ENCODE measurements at places on chromosomes 6 and 20.

- no peak for DNase-seq
Observed at GRCh38 chr6:118558464-118559217, 10.5 kb downstream of the PLN start.

DNA sequence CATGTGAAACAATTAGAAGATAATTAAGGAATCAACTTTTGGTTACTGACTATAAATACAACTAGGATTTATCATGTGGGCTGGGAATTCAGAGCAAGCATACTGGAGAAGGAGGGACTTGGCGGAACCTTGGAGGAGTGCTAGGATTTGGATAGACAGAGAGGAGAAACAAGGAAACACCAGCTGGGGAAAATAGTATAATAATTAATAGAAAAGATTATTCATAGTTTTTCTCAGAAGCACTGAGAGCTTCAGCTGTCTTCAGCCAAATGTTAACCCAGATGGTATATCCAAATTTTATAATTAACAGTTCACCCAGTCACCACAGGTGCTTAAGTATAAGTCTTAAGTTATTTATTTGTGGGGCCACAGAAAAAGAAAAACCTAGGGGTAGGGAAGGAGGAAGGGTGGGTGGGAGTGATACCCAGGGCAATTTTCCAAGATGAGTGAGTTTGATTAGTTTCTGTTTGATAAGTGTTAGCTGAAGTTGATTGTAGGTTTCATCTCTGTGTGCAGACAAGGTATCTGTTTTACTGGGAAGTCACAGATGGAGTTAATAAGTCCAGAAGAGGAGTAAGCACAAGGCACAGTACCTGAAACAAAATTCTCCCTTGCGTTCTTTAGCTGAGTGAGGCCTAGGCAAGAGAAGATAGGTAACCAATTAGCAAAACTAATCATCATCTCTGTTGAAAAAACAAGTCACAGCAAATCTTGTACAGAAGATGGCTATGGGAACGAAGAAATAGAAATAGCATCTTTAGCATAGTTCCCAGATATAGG, 175.5 kb downstream of the TFAP2B start:
- DNase-seq, result no peak

- DNase-seq, result no peak
Observed at GRCh38 chr20:62045118-62045517, 20.6 kb downstream of the TAF4 start.

- no peak for DNase-seq
Observed at GRCh38 chr20:34979366-34980153, 23.9 kb downstream of the MYH7B start.

- DNase-seq, result no peak
Observed at GRCh38 chr6:74057326-74057725, 361.3 kb downstream of the CD109 start.

GRCh38 chr6:84867521-84867920, 103.1 kb upstream of the TBX18 start:
- peak; percentile 31 for DNase-seq

- DNase-seq, result no peak
Observed at GRCh38 chr20:17684077-17684888, 2.2 kb upstream of the RRBP1 start.

DNA sequence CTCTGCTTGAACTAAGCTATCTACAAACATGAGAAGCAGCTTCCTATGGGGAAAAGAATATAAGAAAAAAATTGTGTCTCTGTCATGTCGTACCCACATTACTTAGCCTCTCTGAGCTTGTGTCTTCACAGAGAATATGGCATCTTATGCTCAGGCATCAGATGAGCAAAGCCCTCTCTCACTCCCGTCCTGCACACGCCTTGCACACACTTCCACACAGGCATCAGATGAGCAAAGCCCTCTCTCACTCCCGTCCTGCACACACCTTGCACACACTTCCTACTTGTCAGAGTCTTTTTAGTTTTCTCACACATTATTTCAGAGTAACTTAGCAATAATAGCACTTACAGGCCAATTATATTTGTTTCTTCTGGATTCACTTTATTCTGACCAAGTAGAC, 79.0 kb upstream of the DUSP22 start:
- no peak for DNase-seq

GRCh38 chr20:11248011-11248409, 574.2 kb upstream of the JAG1 start:
- DNase-seq, result no peak

GRCh38 chr20:49286689-49287551, 9.1 kb upstream of the ZNFX1 start:
- DNase-seq, result no peak

DNA sequence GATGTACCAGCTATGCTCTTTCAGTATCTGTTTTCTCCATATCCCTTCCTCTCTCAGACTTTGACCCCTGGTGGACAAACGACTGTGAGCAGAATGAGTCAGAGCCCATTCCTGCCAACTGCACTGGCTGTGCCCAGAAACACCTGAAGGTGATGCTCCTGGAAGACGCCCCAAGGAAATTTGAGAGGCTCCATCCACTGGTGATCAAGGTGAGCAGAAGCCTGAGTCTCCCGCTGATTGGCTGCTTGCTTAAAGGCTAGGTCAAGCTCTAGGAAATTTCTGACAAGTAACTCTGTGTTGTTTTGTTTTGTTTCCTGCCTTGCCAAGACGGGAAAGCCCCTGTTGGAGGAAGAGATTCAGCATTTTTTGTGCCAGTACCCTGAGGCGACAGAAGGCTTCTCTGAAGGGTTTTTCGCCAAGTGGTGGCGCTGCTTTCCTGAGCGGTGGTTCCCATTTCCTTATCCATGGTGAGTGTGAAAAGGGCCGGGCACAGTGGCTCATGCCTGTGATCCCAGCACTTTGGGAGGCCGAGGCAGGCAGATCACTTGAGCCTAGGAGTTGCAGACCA, 28.6 kb downstream of the C6orf89 start:
- no peak for DNase-seq

DNA sequence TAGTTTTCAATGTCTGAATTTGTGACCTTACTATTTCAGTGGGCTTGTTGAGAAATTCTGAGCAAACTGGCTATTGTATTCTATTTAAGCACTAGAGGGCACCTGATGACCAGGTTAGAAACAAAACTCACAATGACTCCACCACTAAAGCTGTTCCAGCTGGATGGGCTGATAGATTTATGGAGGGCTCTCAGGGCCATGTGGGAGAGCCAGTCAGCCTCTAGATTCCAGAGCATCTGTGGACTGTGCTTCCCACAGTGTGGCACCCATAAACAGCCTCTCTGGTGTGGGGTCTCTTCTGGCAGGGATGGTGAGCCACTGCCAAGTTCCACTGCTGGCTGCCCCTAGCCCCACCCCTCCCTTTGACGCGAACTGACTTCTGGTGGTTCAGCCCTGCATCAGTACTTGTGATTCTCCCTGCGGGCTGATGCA, 29.2 kb downstream of the C6orf58 start:
- no peak for DNase-seq

- no peak for DNase-seq
Observed at GRCh38 chr6:125584468-125584939, 164.9 kb upstream of the HEY2 start.

DNA sequence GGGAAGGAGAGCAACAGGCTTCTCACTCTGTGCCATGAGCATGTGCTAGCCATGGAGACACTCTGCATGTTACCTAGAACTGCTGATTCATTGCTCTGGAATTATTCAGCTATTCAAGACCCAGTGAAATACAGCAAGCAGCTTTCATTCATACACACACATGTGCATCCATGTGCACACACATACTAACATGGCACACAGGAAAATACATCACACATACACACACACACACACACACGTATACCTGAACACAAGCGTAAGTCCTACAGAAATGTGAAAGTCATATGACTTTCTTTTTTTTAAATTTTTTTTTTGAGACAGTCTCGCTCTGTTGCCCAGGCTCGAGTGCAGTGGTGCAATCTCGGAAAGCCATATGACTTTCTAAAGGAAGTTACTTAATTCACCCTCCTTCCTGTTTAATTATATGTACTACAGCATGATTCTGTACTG, 108.2 kb upstream of the NFATC2 start:
- DNase-seq, result no peak

DNA sequence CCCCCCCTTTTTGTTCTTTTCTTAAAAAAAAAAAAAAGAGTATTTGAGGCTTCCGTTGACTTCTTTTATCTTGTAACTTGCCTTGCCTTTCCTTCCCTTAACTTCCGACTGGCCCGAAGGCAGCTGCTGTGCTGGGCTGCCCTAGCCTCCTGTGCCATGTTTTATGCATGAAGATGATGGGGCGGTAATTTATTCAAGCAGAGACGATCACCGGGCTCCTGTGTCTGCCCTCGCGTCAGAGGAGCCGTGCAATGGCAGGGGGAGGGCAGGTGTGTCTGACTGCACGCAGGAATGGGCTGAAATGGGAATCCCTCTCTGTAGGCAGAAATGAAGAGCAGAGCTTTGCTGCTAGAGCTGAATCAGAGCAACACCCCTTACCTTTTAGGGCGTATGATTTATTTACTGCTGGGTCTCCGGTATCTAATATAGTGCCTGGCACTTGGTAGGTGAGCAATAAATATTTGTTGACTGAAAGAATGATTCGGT, 106.3 kb upstream of the RIPOR2 start:
- DNase-seq, result no peak

DNA sequence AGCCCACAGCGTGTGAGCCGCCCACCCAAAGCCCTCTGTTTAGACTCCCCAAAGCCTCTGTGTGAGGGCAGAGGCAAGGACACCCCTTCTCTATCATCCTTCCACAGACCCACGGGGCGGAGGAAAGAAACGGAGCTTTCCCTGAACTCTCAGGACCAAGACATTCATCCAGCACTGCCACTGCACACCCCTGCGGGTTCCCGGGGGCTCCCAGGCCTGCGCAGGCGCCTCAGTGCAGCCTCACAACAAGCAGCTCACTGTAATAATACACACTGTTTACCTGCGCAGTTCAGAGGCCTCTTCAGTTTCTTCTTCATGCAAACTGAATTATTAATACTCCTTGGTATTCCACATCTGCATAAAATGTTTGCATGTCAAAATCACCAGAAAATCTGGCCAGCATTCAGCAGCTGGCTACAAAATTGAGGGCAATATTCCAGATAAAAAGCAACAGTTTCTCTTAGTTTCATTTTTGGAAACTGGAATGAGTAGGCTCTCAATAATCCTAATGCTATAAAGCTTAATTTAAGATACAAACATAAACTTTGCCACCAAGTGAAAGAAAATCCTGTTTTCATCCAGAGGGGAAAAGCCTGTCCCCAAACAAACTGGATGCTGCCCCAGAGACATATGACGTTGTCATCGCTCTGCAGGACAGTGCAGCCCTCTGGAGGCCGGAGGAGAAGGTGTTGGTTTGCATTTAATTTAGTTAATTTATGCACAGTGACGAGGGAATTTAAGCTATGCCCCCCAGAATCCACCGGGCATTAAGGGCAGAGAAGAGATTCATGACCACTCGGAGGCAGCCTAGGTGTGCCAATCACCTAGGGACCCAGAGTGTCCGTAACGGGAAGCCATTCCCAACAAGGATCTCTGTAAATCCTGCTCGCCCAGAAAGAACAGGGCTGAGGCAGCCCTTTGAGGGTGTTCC, 45.3 kb downstream of the NINL start:
- DNase-seq, result no peak

DNA sequence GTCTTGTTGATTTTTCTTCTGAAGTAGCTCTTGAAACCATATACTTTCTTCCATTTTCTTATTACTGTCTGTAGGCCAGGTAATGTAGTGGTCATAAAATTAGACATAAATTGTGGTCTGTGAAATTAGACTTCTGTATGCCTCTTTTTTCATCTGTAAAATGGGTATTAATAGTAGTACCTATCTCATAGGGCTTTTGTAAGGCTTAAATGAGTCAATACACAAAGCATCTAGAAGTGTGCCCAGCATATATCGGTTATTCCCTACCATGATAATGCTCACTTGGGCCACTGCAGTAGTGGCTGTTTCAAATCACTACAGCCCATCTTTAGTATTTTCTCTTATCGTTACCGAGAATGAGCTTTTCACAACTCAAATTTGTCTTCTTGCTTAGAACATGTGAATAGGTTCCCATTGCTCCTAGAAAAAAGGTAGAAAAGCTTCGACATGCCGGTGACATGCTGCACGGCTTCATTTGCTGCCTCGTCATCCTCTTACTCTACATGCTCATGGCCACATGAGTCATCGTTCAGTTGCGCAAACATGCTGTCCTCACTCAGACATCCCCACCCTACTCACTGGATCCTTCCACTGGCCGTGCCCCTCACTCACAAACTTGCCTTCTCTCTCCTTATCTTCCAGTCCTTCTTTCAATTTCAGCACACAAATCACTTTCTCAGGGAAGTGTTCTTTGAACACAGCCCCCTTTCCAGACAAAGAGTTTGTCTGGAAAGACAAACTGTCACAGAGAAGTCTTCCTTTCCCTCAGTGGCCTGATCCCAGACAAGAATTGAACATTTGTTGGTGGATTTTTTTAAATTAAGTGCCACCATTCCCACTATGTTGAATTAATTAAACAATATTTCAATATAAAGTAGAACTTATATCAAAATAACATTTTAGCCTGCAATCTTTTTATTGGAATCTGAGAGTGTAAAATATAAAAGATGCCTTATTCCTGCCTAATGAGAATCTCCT, 32.2 kb upstream of the ERVFRD-1 start:
- DNase-seq, result no peak

- DNase-seq, result no peak
Observed at GRCh38 chr6:127301199-127301700, 34.6 kb downstream of the RNF146 start.

DNA sequence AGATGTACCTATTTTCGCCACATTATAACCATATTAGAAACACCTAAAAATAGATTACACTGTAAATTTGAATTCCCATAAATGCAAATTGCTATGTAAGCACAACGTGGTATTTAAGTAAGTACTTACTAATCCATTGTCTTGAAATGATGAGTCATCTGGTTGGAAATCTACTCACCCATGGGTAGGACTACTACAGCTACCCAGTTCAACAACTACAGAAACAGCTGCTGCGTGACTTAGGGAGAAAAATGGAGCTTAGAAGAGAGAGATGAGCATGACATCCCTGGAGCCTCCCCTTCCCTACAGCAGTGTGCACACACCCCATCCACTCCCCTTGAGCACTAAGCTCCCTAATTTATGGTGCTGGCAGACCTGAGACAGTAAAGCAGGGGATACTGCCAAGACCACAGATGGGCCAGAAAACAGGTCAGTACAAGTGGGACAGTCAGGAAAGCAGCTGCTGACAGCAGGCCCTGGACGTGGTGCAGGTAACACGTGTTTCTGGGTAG, 26.9 kb downstream of the RRAGD start:
- DNase-seq, result no peak

DNA sequence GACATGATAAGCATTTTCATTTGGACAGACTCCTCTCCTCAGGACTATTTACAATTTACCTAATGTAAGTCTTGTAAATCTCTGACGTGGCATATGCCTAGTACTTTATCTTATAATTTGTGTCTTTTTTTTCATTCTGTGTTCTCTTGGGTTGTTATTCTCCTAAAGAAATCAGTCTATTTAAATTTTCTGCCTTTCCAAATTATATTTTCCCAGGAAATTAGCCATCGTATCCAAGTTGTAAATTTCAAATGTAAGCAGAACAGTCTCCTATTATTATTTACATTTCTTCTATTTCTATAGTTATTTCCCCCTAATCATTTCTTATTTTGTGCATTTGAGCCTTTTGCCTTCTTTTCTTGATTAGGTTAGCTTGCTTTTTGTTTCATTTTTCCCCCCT, 17.5 kb upstream of the BCAS4 start:
- no peak for DNase-seq

- DNase-seq, result no peak
Observed at GRCh38 chr6:30834646-30835045, 49.7 kb upstream of the DDR1 start.

- DNase-seq, result no peak
Observed at GRCh38 chr6:16320533-16321340, 82.3 kb downstream of the GMPR start.

GRCh38 chr20:40294747-40295146, 394.3 kb downstream of the MAFB start:
- no peak for DNase-seq

- no peak for DNase-seq
Observed at GRCh38 chr6:21263531-21264287, 329.8 kb upstream of the SOX4 start.
